Brain pericyte (primary cell): ENCODE measurements at places on chromosomes 2 and 18.

- no peak for DNase-seq
Observed at GRCh38 chr2:237900891-237901831, 41.7 kb downstream of the RAMP1 start.

DNA sequence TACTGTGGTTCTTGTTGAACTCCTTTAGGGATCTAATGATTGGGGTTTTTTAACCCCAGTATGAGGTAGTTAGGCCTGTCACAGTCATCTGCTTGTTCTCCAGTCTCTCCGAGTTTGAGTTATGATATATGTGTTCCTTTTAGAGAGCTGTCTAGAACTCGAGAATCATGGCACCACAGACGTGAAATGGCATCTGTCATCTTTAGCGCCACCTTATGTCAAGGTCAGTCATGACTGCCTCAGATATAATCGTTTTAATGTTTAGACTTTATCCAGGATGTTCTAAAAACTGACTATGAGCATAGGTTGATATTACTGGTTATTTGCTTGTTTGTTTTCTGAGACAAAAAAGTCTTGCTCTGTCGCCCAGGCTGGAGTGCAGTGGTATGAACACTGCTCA, 112.2 kb downstream of the CEP192 start:
- DNase-seq, result no peak

DNA sequence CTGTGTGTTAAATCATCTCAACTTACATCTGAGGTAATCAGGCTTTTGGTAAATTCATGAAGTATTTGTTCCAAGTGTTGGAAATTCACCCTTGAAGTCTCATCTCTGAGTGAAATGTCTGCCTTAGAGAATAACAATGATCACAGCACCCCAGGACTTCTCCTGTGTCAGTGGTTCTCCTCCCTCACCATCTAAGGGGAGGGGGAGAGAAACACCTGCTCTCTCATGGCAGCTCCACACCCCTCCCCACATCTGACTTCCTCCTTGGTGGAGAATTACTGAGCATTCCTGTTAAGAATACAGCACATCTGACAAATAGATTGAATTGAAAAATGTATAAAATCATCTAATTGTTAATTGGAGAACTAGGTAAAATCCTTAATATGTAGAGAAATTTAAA, 532.1 kb downstream of the RNF144A start:
- no peak for DNase-seq

DNA sequence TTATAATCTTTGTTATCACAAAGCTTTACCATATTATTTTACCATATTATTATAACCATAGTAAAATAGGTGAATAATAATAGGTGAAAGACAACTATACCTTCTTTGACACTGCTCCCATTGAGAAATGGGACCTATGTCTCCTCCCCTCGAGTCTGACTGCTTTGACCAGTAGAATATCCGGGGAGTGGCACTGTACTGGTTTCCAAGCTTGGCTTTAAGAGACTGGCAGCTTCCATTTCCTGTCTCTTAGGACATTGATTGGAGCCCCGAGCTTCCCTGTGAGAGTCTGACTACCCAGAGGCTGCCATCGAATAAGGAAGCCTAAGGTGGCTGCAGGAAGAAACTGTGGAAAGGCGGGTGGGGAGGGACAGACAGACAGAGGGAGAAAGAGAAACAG, 40.1 kb upstream of the PLEKHM3 start:
- no peak for DNase-seq

- peak; percentile 43 for DNase-seq
Observed at GRCh38 chr18:62450546-62451410, 72.0 kb upstream of the ZCCHC2 start.
